ENCODE measurements at places on chromosomes 5 and 9.

DNA sequence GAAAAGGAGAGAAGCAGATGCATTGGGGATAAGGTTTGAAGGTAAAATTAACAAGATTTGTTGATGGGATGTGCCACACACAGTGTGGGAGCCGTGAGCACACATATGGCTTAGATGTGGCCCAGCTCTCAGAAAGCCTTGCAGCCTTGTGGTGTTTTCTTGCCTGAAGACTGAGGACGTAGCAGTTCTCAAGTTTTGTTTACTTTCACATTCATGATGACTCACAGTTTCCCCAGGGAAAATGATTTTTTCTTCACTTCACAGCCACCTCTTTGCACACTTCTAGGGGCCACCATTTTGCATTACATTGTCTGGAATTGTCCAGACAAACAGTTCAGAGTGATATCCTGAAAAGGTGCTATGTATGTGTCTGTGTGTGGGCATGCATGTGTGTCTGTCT, 126.2 kb downstream of the BASP1 start:
- no peak for DNase-seq

- no peak for DNase-seq
Measured at GRCh38 chr5:176788941-176789872, 21.2 kb upstream of the UNC5A start.

DNA sequence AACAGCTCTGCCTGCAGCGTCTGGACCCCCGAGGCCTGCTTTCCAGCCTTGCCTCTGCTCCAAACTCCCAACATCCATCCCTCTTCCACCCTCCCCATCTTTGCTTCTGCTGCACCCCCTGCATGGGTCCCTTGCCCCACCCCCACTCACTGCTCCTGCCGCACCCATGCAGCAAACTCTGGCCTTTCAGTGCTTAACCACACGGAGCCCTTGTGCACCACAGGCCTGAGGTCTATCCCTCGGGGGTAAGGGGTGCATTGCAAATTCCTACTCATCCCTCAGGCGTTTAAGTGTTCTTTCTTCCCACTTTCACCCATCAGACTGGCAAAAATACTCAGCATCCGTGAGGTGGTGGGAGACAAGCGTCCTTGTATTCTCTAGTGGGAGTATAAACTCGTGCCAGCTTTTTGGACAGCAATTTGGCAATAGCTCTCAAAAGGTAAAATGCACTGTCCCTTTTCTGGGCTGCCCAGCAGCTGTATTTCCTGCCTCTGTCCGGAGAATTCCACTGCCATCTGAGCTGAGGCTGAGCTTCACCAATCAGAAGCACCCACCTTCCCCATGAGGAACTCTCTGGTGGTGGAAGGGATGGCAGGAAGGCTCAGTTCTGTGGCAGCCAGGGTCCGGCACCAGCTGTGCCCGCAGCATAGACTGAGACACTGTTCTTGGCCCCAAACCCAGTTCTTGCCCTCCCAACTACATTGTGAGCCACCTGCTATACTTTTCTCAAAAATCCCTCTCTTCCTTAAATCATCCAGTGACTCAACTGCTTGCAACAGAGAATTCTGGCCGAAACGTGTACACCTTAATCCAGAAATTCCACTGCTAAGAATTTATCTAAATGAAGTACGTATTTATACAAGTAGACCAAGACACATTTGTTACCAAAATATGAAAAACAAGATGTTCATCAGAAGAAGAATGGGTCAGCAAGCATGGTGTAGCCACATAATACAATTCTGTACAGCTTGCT, 15.0 kb downstream of the PSMB7 start:
- DNase-seq = no peak

DNA sequence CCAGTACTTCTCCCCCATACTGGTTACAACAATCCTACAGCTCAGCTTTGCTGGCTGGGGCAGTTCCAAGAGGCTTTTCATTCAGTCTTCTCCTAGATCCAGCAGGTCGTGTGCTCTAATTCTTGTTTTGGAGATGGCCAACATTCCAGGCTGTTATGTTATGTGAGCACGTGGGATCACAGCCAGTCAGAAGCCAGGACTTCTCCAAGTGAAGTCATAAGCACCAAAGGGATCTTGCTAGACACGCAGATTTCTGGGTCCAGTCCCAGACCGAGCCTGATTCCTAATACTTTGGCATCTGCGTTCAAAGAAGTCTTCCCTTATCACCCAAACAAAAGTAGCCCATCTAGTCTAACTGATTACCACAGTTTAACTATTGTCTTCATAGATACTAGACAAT, 1.4 kb upstream of the LARP1 start:
- DNase-seq = no peak

DNA sequence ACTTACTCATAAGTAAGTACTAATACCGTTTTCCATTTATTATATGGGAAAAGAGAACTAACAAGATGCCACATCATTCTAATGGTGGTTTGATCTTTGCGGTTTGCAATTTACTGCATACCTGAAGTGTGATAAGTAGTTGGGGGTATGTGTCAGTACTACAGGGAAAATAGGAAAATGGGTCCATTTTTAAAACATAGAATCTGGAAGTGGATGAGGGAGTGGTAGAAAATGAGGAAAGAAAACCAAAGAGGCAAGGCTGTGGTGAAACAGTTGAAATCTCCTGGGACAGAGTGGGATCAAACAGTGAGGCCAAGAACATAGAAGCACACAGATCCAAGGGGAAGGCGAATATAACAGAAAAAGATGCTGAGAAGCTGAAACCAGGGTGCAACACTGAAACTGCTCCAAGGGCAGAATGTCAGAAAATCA, 6.7 kb downstream of the ADAMTSL1 start:
- DNase-seq = no peak

GRCh38 chr5:176818391-176819098, 8.2 kb downstream of the UNC5A start:
- no peak for DNase-seq

GRCh38 chr5:174493530-174493929, 230.9 kb upstream of the MSX2 start:
- DNase-seq = no peak

DNA sequence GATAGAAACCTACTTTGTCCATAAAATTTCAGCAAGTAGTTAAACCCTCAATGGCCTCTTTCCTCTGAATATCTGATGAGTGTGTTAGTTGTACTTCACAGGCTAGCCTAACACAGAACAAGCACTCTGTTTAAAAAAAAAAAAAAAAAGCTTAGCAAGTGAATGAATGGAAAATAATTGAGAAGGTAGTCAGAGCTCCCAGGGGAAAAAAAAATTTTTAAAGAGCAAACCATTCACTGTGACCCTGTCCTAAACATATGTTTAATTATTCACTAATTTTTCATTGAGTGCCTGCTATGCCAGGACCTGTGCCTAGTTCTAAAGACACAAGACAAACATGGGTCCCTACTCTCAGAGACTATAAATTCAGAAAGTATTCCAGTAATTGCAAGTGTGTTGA, 69.3 kb downstream of the SH3RF2 start:
- no peak for DNase-seq

- DNase-seq = no peak
Measured at GRCh38 chr5:10913841-10914240, 152.8 kb upstream of the DAP start.

GRCh38 chr9:75775166-75775565, 115.3 kb upstream of the PCSK5 start:
- no peak for DNase-seq

- DNase-seq = no peak
Measured at GRCh38 chr5:77326986-77327734, 116.7 kb downstream of the PDE8B start.

DNA sequence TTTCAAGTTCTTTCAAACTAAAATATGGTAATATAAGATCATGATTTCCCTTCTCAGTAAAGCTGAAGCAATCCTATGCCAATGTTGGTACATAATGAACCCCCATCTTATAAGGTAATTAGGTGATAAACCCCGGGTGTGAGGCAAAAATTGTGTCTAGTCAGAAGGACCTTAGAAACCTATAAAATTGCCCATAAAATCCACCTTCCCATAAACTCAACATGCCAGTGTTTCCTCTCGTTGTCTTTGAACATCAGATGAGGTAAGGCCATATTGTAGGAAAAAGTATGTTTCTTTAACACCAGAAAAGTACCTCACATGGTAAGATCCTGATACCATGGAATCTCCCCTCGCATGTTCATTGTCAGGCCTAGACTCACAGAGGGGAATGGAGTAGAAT, 43.3 kb downstream of the SNCAIP start:
- no peak for DNase-seq

DNA sequence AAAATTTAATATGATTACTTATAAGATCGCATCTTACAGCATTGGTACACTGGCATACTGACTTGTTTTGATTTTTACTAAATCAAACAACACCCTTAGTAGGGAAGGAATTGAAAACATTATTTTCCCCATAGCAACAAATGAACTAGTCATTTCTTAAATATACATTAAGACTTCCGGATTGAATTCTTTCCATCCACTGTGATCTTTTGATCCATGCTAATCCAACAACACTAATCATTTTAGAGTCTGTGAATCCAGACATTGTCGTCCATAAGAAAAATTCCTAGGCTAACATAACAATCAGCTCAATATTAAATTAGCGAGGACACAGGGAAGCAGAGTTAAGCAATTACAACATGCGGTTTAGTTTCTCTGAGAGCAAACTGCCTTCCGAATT, 21.6 kb upstream of the ERAP1 start:
- DNase-seq = no peak

- no peak for DNase-seq
Measured at GRCh38 chr5:111649516-111649915, 107.5 kb downstream of the NREP start.

DNA sequence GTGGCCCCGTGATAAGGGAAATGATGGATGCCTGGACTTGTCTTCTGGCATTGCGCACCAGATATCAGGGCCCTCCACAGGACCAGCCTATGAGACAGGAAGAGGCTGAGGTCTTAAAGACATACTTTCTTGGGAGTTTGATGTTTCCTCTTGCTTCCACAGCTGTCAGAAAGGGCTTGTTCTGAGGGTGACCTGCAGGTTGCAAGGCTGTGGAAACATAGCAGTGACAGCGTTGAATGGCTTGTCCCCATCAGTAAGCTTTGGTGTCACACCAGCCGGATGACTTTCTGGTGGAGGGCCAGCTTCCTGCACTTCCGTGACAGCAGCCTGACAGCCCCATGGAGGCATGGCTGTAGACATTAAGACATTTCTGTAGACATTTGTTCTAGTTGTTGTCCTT, 143.2 kb downstream of the C9orf152 start:
- DNase-seq = no peak

GRCh38 chr9:18255747-18256146, 218.2 kb upstream of the ADAMTSL1 start:
- DNase-seq = no peak

DNA sequence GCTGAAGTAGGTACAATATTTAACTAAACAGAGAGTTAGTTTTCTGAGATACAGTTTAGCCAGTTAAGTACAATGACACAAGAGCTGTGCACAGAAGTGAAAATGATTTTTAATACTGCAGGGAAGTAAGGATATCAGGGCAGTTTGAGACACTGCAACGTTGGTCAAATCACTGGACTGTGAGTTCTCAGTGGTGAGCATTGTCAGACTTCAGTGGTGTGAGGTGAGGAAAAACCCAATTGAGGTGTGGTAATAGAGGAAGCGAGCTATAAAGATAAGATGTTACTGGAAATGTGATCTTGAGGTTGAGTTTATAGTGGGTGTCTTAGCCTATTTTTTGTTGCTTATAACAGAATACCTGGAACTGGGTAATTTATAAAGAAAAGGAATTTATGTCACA, 12.8 kb upstream of the FBXL7 start:
- no peak for DNase-seq

DNA sequence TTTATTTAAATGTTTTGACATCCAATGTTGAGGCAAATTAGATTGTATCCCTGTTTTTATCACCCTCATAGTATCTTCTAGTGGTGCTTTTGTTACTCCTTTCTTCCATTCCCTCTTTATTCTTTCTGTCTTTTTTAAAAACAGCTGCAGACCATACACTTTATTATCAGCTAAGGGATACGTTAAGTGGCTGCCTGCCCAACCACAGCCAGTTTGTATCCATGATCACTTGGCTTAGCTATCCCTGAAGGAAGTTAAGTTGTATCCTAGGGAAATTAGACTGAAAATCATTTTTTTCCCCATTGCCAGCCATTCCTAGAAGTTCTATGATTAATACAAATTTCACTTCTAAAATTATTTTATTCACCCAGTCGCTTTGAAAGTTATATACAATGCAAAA, 1032.7 kb downstream of the NR2F1-AS1 start:
- DNase-seq = no peak
